ENCODE measurements at places on chromosomes 6 and 20.

- H3K27ac ChIP-seq, result no peak overlapping the region
- H3K4me1 ChIP-seq, result no peaks in the 10 kb centered on the region
- H3K36me3 ChIP-seq, result no peaks in the 10 kb centered on the region
- no peak overlapping the region for H3K4me3 ChIP-seq
- DNase-seq, result peak; percentile 9
- H3K27me3 ChIP-seq, result no peaks in the 10 kb centered on the region
Observed at GRCh38 chr6:8958894-8959511, 523.7 kb upstream of the SLC35B3 start.

DNA sequence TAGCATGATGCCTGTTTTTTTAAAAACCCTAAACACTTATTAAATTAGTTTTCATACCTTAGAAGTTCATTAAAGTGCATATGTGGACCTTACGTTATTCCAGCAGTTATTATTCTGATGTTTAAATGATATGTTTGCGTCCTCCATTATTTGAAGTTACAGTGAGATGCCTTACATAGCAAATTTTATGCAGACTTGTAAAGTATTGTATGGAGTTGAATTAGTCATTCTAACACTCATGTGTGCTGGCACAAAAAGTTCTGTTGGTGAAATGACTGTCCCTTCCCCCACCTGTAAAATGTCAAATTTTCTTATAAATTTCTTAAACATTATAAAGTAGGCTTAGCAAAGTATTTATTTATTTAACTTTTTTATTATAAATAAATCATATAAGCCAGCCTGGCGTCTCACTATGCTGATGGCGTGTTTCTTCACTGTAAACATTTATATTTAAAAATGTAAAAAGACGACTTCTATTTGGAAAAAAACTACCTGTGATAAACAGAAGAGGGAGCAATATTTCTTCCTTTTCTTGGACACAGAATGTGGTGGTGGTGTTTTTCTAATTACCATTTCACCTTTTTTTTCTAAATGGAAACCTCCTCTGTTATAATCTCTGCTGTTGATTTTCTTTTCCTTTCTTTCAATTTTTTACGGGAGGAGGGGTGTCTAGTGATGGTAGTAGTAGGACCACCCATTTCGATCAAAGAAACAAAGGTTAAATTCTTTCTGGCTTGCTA is 155.4 kb downstream of the RFPL4B start:
- H3K4me1 ChIP-seq, result no peaks in the 10 kb centered on the region
- H3K36me3 ChIP-seq, result no peaks in the 10 kb centered on the region
- no peak overlapping the region for H3K4me3 ChIP-seq

- H3K27ac ChIP-seq, result no peak overlapping the region
- no peak for DNase-seq
- H3K4me3 ChIP-seq, result no peak overlapping the region
- no peaks in the 10 kb centered on the region for H3K27me3 ChIP-seq
Observed at GRCh38 chr20:19408971-19409370, 196.5 kb downstream of the SLC24A3 start.

- no peak overlapping the region for H3K27ac ChIP-seq
- H3K27me3 ChIP-seq, result no peaks in the 10 kb centered on the region
- peaks cover 16% of the 10 kb centered on the region for H3K4me1 ChIP-seq
- no peaks in the 10 kb centered on the region for H3K36me3 ChIP-seq
Observed at GRCh38 chr6:135141728-135142127, 39.4 kb upstream of the MYB start.

- H3K4me3 ChIP-seq, result no peak overlapping the region
- H3K4me1 ChIP-seq, result no peaks in the 10 kb centered on the region
- no peak for DNase-seq
- no peak overlapping the region for H3K27ac ChIP-seq
- no peaks in the 10 kb centered on the region for H3K36me3 ChIP-seq
Observed at GRCh38 chr6:74369556-74369993, 673.6 kb downstream of the CD109 start.

- no peak overlapping the region for H3K27ac ChIP-seq
- H3K4me1 ChIP-seq, result no peaks in the 10 kb centered on the region
- H3K36me3 ChIP-seq, result no peaks in the 10 kb centered on the region
- DNase-seq, result no peak
Observed at GRCh38 chr6:162618448-162619002, 109.0 kb downstream of the PRKN start.

DNA sequence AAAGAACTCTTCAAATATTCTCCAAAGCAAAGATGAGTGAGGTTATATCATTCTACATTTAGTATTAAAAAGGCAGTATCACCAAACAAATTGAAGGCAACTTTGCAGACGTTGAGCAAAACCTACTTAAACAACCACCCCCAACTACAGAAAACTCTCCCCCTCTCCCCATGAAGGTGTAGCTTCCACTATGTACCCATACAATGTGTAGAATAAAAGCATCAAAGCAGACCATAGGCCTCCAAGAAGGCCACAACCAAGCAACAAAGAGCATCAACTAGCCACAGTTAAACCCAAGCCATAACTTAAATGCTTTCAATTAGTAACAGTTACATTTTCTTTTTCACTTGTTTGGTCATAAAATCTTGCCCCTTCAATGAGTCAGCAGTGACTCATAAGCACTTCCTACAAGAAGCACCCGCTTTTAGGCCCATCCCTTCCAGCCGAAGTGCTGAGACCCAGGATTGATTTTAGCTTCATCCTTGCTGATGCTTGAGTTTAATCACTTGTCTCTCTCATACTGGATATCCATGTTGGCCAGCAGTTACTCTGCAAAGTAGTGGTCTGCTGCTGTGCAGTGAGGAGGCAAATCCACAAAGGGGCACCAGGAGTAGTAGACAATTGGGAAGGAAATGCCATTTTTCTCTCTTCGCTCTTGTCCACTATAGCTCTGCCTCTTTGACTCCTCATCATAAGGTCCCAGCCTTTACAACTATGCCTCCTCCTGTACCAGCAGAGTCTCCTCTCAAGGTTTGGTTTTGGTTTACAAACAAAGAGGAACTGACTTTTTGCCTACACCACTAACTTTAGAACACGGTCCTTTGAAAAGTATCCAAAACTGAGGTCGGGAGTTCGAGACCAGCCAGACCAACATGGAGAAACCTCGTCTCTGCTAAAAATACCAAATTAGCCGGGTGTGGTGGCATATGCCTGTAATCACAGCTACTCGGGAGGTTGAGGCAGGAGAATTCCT is 8.4 kb upstream of the NUP153 start:
- H3K4me3 ChIP-seq, result no peak overlapping the region
- H3K27ac ChIP-seq, result no peak overlapping the region
- H3K27me3 ChIP-seq, result no peaks in the 10 kb centered on the region

DNA sequence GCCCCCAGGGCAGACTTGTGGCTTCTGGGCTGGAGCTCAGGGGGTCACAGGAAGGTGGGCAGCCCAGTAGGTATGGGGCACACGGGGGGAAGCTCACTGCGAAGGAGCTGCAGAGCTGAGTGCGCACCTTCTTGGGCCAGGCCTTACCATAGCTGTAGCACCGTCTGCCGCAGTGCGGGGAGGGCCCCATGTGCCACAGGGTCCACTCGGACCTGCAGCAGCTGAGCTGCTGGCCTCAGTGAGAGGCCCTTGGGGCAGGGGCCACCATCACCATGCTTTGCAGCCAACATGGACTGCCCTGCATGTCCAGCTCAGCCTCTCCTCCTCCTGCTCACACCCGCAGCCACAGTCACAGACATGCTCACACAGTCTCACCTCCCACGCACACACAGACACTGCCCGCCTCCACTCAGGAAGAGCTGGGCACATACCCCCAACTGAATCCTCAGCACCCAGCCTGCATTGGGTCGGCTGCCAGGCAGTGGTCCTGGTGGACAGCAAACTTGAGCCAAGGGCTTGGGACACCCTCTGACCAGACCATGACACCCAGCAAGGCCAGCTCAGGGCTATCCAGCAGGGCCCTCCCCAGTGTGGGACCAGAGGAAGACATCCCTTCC is 35.3 kb downstream of the YTHDF1 start:
- DNase-seq, result no peak
- no peaks in the 10 kb centered on the region for H3K36me3 ChIP-seq
- no peak overlapping the region for H3K4me3 ChIP-seq
- peaks cover 73% of the 10 kb centered on the region for H3K27me3 ChIP-seq
- H3K4me1 ChIP-seq, result no peaks in the 10 kb centered on the region
- H3K27ac ChIP-seq, result no peak overlapping the region

DNA sequence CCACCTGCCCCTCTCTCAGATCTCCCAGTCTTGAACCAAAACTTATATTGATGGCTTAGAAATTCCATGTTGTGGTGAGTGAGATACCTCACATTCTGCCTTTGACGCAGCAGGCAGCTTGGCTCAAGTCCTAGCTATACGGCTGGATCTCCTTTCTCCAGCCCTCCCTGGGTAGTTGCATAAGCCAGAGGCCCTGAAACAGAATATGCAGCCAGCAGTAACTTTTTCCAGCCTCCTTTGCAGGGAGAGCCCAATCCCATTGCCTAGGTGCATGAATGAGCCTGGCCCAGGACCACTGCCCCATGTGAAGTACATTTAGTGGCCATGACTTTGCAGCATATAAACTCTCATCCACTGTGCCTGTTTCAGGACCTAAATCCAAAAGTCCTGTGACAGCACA is 202.2 kb upstream of the CDYL start:
- no peak overlapping the region for H3K4me3 ChIP-seq
- no peak for DNase-seq
- no peak overlapping the region for H3K27ac ChIP-seq
- H3K27me3 ChIP-seq, result no peaks in the 10 kb centered on the region

DNA sequence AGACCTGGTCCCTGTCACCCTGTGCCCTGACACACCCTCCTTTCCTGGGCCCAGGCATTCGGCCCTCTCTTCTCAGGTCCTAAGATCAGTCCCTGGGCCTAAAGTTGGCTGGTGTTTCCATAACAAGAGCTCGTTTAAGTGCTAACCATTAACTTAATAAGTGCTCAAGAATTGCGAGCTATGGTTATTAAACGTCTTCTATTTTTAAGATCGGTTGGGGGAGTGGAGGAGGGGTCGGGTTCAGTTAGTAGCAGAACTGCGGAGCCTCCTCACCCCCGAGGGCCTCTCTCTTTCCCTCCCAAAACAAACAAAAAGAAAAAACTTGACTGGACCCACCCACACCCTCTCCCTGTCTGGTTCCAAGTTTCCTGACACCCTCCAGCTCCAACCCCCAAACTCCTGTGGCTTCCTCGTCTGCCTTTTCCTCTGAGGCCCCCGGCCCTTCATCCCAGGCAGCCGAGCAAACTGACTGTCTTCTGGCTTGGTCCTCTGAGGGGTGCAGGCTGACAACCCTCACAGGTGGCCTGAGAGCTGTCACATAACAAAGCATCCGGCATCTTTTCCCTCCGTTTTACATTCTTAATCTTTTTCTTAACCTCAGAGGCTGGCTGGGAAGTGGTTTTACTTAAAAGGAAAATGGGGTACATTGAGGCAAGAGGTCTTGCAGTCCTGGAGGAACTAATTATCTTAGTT is 2.0 kb downstream of the STK35 start:
- no peak for DNase-seq
- H3K27me3 ChIP-seq, result no peaks in the 10 kb centered on the region
- 0 out of 2 replicates have a peak, but pooled peaks cover 8% of the 10 kb centered on the region for H3K36me3 ChIP-seq
- H3K4me3 ChIP-seq, result peak overlapping the region; percentile 93

DNA sequence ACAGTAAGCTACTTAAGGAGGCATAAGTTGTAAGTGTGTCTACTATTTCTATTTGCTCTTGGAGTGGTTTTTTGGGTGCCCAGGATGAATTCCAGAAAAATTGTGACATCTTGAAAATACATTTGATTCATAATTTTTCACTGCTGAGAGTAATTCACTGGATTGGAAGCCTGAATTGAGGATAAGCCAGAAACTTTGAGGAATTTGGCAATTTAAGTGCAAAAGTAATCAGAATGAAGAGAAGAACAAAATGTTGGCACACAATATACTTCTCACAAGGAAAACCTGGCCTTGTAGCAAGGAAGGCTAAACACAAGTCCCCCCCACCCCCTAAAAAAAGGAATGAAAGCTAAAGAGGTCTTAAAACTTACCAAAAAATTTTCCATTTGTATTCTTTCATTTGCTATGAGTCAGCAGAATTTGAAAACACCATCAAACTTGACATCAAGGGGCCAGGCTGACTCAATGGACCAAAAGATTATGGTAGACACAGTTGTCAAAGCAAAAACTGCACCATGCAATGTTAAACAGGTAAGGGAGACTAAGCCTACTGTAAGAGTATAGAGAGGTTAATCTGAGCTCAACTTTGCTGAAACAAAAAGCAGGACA is 840.0 kb downstream of the FRK start:
- no peaks in the 10 kb centered on the region for H3K4me1 ChIP-seq
- DNase-seq, result no peak
- H3K4me3 ChIP-seq, result no peak overlapping the region
- no peak overlapping the region for H3K27ac ChIP-seq

- H3K4me3 ChIP-seq, result no peak overlapping the region
- H3K36me3 ChIP-seq, result no peaks in the 10 kb centered on the region
- no peaks in the 10 kb centered on the region for H3K27me3 ChIP-seq
- DNase-seq, result no peak
- no peak overlapping the region for H3K27ac ChIP-seq
Observed at GRCh38 chr6:15443119-15443830, 197.4 kb downstream of the JARID2 start.

- no peak overlapping the region for H3K4me3 ChIP-seq
- no peaks in the 10 kb centered on the region for H3K36me3 ChIP-seq
- no peak overlapping the region for H3K27ac ChIP-seq
Observed at GRCh38 chr20:38222231-38222922, 38.2 kb downstream of the KIAA1755 start.

DNA sequence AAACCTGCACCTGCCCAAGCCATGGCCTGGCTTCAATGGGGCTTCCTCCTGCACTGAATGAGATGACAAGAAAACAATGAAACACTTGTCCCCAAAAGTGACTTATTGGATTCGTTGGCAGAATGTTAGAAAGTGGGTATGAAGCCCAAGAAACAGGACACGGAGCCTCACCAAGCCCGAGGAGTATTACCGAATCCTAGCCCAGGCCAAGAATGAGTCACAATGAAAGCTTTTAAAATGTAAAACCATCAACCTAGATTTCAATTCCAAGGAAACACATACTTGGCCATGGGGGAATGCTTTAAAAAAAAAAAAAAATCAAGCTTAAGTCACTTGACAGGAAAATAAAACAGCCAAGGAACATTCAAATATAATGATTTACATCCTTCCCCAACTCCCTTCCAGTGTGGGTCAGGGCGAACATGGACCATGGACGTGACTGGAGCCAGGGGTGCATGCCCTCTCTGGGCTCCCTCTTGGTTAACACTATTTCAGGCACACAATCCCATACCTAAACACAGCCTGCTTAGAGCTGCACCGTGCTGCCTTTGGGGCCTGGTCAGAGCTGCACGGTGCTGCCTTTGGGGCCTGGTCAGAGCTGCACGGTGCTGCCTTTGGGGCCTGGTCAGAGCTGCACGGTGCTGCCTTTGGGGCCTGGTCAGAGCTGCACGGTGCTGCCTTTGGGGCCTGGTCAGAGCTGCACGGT is 3.1 kb upstream of the STX16 start:
- H3K27ac ChIP-seq, result no peak overlapping the region
- no peak overlapping the region for H3K4me3 ChIP-seq
- DNase-seq, result no peak
- H3K4me1 ChIP-seq, result peaks cover 3% of the 10 kb centered on the region
- peaks cover 46% of the 10 kb centered on the region for H3K27me3 ChIP-seq

Measured in MM.1S (cell line).